Globus pallidus (tissue), 1 donor: ENCODE measurements at places on chromosomes 6 and 20.

DNA sequence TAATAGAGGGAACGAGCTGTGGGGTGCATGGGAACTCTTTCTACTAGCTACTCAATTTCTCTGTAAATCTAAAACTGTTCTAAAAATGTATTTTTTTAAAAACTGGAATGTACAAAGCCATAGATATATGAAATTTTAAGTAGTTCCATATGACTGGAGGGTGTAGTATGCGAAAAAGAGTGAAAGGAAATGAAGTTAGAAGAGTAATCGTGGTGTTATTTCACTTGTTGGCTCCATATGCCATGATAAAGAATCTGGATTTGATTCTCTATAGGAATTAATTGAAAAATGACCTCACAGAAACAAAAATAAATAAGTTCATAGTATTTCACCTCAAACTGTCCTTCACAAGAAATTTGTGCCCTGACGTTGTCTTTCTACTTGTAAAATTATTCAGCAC lies 500.2 kb downstream of the TENT5A start:
- DNase-seq, result no peak

DNA sequence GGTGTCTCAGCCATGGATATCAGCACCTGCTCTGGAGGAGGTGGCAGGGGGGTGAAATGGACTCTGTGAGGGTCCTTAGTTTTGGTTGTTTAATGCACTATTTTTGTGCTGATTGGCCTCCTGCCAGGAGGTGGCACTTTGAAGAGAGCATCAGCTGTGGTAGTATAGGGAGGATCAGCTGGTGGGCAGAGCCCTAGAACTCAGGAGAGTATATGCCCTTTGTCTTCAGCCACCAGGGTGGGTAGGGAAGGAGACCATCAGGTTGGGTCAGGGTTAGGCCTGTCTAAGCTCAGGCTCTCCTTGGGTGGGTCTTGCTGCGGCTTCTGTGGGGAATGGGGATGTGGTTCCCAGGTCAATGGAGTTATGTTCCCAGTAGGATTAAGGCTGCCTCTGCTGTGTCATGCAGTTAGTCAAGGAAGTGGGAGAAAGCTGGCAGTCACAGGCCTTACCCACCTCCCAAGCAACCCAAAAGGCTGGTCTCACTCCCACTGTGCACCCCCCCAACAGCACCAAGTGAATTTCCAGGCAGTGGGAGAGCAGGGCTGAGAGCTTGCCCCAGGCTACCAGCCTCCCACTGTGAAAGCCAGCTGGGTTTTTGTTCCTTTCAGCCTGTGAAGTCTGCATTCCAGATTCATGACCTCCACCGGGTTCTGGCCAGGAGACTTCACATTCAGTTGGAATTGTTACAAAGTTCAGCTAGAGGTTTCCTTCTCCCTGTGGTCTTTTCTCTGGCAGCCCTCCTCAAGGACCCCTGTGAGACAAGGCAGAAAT lies 5.7 kb upstream of the OSTM1 start:
- DNase-seq, result no peak

- DNase-seq, result no peak
Measured at GRCh38 chr6:8481727-8482126, 46.4 kb upstream of the SLC35B3 start.

GRCh38 chr20:58251979-58252591 lies 23.6 kb upstream of the ANKRD60 start:
- DNase-seq, result no peak

DNA sequence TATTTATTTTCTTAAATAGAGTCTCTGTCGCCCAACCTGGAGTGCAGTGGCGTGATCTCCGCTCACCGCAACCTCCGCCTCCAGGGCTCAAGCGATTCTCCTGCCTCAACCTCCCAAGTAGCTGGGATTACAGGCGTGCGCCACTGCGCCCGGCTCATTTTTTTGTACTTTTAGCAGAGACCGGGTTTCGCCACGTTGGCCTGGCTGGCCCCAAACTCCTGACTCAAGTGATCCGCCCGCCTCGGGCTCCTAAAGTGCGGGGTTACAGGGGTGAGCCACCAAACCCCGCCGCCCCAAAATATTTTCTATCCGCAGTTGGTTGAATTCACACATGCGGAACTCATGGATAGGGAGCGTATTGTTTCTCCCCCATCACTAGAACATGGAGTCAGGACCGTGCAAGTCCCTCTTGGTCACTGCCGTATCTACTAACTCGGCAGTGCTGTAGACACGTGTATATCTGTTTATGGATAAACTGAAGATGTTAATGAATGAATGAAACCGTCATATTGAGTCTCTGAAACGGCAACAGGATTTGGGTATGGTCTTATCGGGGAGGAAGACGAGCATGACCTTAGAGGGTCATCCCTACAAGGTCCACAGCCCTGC lies 904 bp downstream of the MKKS start:
- peak; percentile 4 for DNase-seq

DNA sequence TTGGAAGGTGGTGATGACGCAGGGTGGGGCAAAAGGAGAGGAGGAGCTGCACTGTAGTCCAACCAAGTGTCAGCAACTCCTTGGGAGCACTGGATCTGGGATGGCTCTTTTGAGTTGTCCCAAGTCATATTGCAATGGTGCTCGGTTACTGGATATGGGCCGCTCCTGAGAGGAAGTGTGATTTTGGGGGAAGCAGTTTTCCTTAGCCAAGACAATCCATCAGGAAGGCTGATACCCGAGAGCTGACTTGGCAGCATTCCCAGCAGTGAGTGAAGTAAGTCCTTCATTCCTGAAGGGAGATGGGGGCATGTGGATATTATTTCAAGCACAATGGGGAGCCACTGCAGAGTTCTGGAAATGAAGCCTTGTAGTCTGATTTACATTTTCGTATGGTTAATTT lies 354.1 kb downstream of the RFPL4B start:
- DNase-seq, result no peak

DNA sequence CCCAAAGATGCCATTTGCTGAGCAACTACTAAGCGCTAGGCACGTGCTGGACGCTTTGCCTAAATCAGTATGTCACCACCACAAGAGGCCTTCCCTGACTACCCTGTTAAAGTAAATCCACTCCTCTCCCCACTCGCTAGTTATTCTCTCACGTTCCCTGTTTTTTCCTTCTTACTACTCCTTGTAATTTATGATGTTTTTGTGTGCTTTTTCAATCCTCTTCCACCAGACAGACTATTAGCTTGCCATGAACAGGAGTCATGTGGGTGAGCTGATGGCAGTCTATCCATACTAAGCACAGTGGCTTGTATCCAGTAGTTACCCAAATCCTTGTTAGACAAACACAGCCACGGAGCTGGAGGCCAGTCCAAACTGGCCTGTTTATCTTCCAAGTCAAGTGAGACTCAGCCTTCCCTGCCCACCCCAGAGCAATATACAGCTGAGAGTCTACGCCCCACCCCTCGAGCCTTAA lies 41.2 kb downstream of the C6orf132 start:
- DNase-seq, result no peak

- DNase-seq, result no peak
Measured at GRCh38 chr20:54122681-54123586, 50.9 kb downstream of the CYP24A1 start.

- DNase-seq, result peak; percentile 76
Measured at GRCh38 chr20:38804682-38805501, 605 bp upstream of the PPP1R16B start.

DNA sequence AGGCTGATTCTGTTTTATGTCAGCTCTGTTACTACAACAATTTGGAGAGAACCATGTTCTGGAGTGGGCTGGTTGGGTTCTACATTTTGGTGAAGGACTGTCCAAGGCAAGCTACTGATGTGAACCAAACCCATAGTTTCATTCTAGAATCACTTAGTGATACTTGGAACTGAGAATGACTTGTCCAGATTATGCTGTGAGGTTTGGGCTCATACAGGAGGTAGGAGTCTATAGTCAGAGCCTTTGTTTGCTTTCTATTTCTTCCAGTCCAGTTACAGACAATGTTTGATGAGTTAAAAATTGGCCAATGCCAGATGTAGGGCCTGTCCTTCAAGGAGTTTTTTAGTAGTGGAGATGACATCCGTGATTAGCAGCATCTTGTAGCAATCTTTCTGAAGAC lies 97.9 kb downstream of the LRRC1 start:
- DNase-seq, result no peak

DNA sequence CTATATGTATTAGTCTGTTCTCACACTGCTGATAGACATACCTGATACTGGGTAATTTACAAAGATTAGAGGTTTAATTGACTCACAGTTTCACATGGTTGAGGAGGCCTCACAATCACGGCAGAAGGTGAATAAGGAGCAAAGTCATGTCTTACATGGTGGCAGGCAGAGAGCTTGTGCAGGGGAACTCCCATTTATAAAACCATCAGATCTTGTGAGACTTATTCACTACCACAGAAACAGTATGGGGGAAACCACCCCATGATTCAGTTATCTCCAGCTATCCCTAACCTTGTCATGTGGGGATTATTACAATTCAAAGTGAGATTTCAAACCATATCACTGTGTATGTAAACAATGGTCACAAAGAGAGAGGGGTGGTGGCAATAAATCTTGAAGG lies 6.6 kb downstream of the CST8 start:
- DNase-seq, result no peak

DNA sequence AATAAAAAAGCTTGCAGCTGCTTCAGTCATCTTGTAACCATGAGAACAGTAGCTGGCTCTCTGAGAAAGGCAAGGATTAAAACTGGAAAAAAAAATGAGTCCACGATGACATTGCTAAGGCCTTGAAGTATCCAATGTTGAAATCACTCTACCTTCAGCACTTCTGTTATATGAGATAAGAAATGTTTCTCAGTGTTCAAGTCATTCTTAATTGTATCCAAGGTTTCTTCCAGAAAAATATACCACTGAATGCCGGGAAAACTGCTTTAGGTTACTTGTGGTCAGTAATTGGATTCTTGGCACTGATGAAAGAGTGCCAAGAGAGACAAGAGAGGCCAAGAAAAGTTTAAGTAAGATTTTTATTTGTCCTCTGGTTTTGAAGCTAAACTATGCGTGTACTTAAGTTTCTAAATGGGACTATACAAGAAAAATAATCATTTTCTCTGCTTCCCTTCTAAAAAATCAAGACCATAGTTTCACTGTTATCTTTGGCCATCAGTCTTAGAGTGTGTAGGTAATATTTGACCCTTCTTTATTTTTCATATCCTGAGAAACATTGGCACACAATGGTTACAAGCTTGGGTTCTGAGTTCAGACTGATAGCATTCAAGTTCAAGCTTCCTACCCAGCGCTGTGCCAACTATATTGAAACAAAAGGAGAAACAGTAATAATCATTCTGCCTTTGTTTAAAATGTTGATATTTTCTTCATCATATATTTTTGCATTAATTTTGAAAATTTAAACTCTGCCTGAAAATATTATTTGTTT lies 84.6 kb downstream of the TRDN start:
- no peak for DNase-seq

DNA sequence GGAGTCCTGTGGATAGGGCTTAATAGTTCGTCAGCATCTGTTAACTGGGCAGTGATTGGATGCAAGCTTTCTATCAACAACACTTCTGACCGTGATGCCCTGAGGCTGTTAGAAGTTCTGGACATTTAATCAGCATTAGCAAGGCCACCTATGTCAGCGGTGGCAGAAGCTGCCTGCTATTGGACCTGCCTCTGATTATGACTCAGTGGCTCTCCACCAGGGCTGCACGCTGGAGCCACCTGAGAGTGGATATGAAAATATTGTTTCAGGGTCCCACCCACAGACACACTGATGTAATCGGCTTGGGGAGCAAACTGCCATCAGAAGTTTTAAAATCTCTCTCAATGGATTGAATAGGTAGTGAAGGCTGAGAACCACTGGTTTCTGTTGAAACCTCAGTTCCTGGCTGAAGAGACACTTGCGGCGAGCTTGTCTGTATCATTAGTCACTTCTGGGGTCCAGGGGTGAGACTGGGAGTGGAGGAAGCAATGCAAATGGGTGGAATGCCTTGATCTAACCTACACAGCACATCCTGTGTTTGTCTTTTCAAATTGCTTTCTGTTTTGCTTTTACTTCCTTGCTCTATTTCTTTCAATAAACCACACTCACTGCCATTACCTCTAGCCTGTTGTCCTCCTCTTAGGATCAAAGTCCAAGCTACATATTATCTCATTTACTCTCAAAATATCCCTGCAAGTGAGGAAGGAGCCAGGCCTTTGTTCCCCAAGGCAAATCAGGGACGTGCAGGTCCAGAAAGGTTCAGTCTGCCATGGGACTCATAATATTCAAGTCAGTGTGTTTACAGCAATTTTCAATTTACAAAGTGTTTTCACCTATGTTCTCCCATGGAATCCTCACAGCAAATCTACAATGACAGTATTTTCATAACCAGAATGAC lies 4.2 kb downstream of the CLIC5 start:
- no peak for DNase-seq

- no peak for DNase-seq
Measured at GRCh38 chr20:20740541-20740940, 28.1 kb upstream of the RALGAPA2 start.
